ENCODE measurements at places on chromosomes 11 and 22. TPM values are rescaled to one million over a fixed set of nuclear protein-coding genes. Genes with fewer than 3 reads are reported as not detected.

- DNase-seq, result no peak
Observed at GRCh38 chr11:117382746-117383145, 55.1 kb downstream of the CEP164 start.

DNA sequence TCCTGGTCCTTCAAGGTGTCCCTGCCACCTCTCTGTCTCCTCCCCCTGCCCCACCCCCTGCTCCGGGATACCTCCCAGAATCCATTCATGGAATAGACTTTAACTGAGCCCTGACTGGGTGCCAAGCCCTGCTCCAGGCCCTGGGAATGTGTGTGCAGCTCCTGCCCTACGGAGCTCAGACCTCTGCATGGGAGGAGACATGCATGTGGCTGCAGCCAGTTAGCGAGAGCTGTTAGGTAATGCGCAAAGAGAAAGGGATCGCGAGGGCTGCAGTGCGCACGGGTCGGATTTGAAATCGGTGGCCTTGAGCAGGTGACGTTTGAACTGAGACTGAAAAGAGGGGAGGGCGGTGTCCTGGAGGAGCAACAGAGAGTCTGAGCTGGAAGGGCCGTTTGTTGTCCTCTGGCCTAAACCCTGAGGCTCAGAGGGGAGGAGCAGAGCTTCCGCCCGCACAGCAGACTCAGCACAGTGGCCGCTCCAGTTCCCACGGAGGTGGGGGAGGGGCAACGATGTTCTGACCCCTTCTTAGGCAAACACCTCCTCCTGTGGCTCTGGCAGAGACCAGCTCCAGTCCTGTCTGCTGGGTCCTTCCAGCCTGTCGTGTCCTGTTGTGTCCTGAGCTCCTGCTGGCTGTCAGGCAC is 19.8 kb upstream of the LRRC10B start:
- no peak for DNase-seq

DNA sequence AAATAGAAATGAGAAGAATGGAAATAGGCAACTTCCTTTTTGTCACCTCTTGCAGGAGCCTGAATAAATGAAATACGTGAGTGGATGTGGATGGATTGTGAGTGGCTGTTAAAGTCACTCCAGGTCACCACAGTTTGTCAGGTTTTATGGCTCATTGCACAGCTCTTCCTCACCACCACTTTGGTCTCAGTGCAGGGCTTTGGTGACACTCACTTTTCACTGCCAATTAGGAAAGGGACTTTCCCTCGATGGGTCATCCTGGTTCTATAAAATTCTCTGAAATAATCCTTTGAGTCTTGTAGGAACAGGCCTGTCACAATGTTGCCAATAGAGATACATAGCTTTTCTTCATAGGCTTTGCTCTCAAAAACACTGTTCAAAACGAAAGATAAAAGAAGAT is 172.4 kb upstream of the C11orf87 start:
- DNase-seq, result no peak

DNA sequence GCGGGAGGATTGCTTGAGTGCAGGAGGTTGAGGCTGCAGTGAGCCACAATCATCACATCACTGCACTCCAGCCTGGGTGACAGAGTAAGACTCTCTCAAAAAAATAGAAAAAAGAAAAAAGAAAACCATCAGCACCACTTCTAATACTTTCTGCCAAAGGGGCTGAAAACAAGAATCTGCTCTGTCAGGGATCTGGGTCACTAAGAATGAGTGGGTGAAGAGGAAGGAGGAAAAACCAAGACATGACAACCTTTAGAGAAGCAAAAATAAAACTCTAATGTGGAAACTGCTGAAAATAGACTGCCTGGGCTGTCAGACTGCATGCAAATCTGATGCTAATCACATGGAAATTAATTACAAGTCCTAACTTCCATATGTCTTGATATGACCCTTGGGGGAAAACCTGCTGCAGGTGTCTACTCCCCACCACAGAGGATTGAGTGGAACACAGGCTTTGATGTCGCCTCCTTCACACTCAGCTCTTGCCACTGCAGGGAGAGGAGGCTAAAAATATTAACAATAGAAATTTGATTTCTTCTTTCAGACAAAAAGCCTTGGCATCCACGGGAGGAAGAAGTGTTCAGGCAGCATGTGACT is 62.5 kb upstream of the CRTAM start:
- no peak for DNase-seq

Gene SYCE3
- total RNA-seq, result not detected

Gene PANX3
- total RNA-seq, result not detected

Gene PRG3
- not detected for total RNA-seq

Gene OR8G5
- total RNA-seq, result not detected

Gene SHANK2
- total RNA-seq, result 6.4 TPM

GRCh38 chr11:16611401-16611921 is 127.0 kb upstream of the C11orf58 start:
- DNase-seq, result no peak

Gene FGF19
- total RNA-seq, result not detected

DNA sequence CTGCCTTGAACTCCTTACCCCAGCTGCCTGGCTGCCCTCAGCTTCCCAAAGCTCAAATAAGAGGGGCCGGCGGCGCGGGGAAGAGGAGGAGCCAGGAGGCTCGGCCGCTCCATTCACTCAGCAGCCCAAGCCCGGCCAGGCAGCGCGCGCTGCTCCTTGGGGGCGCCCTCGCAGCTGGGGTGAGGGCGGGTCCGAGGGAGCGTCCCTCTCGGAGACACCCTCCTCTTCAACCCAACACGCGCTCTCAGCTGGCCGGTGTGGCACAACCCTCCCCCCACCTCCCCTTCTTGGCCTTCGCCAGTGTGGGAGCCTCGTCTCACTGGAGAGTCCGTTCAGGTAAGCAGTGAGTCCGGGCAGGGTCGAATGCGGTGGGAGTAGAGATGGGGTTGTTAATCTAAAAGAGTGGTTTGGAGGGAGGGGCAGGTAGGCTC is at the start of gene WT1:
Gene WT1, minus strand, starts transcription at position 29 of the 431 bp plus-strand sequence.
- no peak for DNase-seq

- no peak for DNase-seq
Observed at GRCh38 chr11:85044911-85045310, 582.2 kb downstream of the DLG2 start.

GRCh38 chr22:49183208-49183825 is 644.4 kb downstream of the BRD1 start:
- DNase-seq, result no peak

All from astrocyte (in vitro differentiated cells and primary cell).